ENCODE measurements at places on chromosomes 2 and 18. TPM values are rescaled to one million over a fixed set of nuclear protein-coding genes. Genes with fewer than 3 reads are reported as not detected.

GRCh38 chr2:109084341-109084740 lies 44.7 kb upstream of the SH3RF3 start:
- DNase-seq: peak; percentile 80
- no peaks in the 10 kb centered on the region for H3K27me3 ChIP-seq
- H3K4me3 ChIP-seq: no peak overlapping the region
- no peak overlapping the region for H3K27ac ChIP-seq
- H3K4me1 ChIP-seq: no peaks in the 10 kb centered on the region
- H3K36me3 ChIP-seq: no peaks in the 10 kb centered on the region

GRCh38 chr2:179435000-179435399 lies 170.4 kb upstream of the SESTD1 start:
- no peaks in the 10 kb centered on the region for H3K4me1 ChIP-seq
- H3K27ac ChIP-seq: no peak overlapping the region
- H3K36me3 ChIP-seq: no peaks in the 10 kb centered on the region
- H3K27me3 ChIP-seq: no peaks in the 10 kb centered on the region
- H3K4me3 ChIP-seq: no peak overlapping the region

- no peaks in the 10 kb centered on the region for H3K4me1 ChIP-seq
- H3K27ac ChIP-seq: no peak overlapping the region
- H3K36me3 ChIP-seq: no peaks in the 10 kb centered on the region
- H3K27me3 ChIP-seq: no peaks in the 10 kb centered on the region
- DNase-seq: no peak
Observed at GRCh38 chr2:181483211-181483610, 26.0 kb downstream of the ITGA4 start.

- no peak for DNase-seq
- peaks cover 11% of the 10 kb centered on the region for H3K36me3 ChIP-seq
- H3K27ac ChIP-seq: peak overlapping the region; percentile 84
- no peaks in the 10 kb centered on the region for H3K27me3 ChIP-seq
- H3K4me3 ChIP-seq: peak overlapping the region; percentile 96
Observed at GRCh38 chr18:79950515-79951341, 725 bp downstream of the SLC66A2 start.

- peak within 1 kb of the TSS; percentile 86 for H3K4me3 ChIP-seq
- H3K27ac ChIP-seq: peak within 1 kb of the TSS; percentile 97
- no peaks in the 10 kb centered on the region for H3K27me3 ChIP-seq
- peak; percentile 98 for DNase-seq
Observed at GRCh38 chr2:215435870-215436704, at the start of gene FN1. TSS of gene FN1 (minus strand) at chr2:215436068. CDS start at chr2:215435802, 266 bp downstream.

DNA sequence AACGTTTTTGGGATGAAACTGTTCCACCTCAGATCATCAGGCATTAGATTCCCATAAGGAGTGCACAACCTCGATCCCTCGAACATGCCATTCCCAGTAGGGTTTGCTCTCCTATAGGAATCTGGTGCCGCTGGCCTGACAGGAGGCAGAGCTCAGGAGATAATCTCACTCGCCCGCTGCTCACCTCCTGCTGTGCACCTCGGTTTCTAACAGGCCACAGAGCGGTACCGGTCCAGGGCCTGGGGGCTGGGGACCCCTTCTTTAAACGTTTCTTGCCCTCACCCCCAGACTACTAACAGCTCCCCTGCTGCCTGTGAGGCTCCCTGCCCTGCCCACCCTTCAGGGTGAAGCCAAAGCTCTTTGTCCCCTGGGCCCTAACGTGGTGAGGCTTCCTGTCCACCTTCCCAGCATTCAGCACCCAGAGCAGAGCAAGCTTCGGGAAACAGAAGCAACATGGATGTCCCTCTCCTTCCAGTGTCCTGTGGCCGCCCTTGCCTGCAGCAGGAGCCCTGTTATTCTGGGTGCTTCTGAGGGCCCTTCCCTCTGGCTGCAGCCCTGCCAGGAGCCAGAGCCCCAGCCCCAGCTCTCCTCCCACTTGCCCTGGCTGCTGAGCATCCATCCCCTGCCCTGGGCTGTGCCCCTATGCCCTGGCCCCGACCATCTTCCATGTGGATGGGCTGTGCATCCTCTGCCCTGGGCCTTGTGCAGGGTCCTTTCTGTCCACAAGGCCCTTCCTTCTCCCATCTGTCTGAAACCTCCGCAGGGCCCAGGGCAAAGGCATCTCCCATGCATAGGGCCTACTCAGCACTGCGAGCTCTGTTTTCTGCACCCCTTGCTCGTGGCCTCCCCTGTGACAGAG lies 140.1 kb downstream of the MBP start:
- H3K4me1 ChIP-seq: no peaks in the 10 kb centered on the region
- H3K27me3 ChIP-seq: no peaks in the 10 kb centered on the region
- H3K36me3 ChIP-seq: no peaks in the 10 kb centered on the region
- no peak overlapping the region for H3K4me3 ChIP-seq
- H3K27ac ChIP-seq: no peak overlapping the region
- no peak for DNase-seq

The EN1 gene
- total RNA-seq: 0.13 TPM

The DLGAP1 gene
- 1.4 TPM for total RNA-seq

The CAPN14 gene
- total RNA-seq: 0.42 TPM

Data from esophagus muscularis mucosa (tissue), 4 donors.